NCI-H1092 treated with DMSO at 0.1 percent for 48 hours (cell line): ENCODE measurements at places on chromosomes 5 and 9.

DNA sequence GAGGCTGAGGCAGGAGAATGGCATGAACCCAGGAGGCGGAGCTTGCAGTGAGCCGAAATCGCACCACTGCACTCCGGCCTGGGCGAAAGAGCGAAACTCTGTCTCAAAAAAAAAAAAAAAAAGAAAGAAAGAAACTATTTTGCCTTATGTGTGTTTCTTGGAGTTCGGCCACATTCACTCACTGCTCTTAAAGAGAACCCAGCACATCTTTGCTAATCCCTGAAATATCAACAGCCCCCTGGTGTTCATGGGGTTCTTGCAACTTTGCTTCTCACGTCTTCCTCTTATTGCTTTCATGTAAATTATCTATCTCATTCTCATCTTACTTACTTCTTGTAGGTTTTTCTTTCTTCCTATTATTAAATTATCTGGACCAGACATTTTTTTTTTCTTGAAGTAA lies 126.3 kb upstream of the ASTN2 start:
- no peak for DNase-seq

DNA sequence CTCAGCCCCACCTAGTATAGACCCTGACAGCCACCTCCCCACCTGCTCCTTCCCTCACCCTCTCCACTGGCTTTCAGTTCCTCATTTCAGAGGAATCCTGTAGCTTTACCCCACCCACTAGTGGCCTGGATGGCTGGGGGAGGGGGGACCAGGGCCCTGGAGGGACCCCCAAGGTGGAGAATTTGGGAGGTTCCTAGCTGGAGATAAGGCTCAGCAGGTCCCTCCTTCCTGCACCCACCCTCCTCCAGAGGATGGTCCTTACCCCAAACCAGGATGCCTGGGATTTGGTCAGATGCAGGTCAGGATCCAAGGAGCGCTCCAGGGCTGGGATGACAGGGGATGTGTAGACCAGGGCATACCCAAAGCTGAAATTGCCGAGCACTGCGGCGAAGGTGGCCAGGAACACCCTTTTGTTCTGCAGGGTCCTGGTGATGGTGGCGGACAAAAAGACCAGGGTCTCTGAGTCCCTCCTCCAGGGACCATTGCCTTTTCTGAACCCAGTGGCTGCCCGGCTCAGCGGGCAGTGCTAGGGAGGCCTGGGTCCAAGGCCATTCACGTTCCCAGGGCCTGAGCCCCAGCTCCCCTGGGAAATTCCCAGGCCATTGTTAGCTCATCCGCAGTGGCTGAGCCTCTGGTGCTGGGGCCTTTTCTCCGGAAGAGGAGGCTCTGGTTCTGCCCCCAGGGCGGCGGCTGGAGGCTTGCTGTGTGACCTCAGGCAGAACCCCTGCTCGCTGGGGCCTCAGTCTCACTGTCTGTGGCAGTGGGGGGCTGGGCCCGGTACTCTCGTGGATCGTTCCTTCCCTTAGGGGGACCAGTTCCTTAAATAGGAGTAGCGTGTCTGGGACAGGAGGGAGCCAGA lies 678 bp downstream of the SLC2A6 start:
- no peak for DNase-seq

GRCh38 chr5:75524591-75524990 lies 12.9 kb downstream of the POLK start:
- DNase-seq: no peak

GRCh38 chr9:136372561-136373299 lies 739 bp downstream of the CARD9 start:
- DNase-seq: no peak

DNA sequence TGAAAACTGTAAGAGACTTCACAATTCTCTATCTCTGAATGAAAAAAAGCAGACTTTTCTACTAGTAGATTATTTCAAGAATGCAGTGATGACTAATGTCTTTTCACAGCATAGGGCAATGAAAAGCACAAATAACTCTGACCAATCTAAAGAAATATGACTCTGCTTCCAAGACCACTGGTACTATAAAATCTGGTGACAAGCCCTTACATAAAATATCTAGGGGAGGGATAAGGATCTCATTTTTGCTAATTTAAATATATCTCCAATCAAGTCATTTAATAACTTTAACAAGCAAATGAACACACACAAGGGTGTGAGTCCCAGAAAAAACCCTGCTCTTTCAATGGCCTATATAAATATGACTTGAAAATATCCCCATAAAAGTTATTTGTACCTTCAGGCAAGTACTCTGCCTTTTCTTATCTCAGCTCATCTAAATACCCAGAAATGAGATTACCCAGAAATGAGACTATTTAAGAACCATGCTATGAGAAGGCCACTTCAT lies 105.2 kb downstream of the GNAQ start:
- DNase-seq: no peak

- no peak for DNase-seq
These were observed 1.8 kb upstream of the ADCY2 start for GRCh38 chr5:7393921-7394799.

- DNase-seq: no peak
These were observed 440.9 kb downstream of the ENC1 start for GRCh38 chr5:74199436-74200210.

DNA sequence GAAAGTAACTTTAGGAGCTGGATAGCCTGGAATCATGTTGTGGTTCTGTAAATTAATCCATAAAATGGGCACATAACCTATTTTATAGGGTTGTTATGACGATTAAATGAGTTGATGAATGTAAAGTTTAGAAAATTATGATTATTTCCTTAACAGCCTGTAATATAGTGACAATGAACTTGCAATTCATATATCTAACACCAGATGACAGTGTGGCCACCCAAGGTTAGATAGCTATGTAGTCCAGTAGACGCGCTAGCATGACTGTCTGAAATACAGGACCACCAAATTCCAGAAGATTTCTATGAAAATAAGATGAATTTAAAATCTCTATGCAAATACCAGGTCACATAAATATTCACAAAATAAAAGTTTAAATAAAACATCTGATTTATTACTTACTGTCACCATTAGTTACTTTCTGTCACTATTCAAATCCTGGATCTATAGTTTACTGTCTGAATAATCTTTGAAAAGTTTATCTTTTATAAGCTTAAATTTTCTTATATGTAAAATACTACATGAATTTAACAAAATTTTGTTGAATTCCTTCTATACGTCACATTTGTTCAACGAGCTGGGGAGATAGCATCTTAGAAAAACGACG lies 26.1 kb upstream of the MACIR start:
- DNase-seq: peak; percentile 9

- no peak for DNase-seq
These were observed 180.7 kb downstream of the AP3B1 start for GRCh38 chr5:78113689-78114264.

- DNase-seq: no peak
These were observed 10.0 kb downstream of the PALM2AKAP2 start for GRCh38 chr9:109789971-109790370.

- no peak for DNase-seq
These were observed 76.5 kb upstream of the PJA2 start for GRCh38 chr5:109486200-109486804.

GRCh38 chr5:73558950-73559349 lies 6.5 kb downstream of the ANKRA2 start:
- no peak for DNase-seq

GRCh38 chr9:216866-217265 lies 2.2 kb downstream of the DOCK8 start:
- no peak for DNase-seq

- no peak for DNase-seq
These were observed 267.3 kb downstream of the MLLT3 start for GRCh38 chr9:20355022-20355421.

DNA sequence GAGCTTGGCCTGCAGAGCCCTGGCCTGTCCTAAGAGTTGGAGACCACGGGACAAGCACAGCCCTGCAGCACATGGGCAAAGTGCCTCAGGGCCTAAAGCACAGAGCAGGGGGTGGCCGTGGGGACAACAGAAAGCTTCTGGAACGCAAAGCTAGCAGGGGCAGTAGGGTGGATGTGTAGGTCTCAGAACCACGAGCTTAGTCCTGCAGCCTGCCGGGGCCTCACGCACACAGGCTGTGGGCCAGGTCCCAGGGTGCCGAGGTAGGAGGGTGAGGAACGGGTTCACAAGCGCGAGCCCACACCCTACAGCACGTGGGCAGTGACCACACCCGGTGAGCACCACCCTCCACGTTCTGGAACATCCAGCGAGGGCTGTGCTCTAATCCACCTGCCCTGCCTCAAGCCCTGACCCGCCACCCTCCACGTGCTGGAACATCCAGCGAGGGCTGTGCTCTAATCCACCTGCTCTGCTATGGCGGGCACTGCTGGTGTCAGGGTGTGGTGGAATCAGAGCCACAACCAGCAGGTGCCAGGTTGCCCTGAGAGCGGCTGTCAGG lies 9.3 kb downstream of the CLPTM1L start:
- DNase-seq: no peak

GRCh38 chr9:4228606-4229005 lies 71.3 kb downstream of the GLIS3 start:
- DNase-seq: no peak

- no peak for DNase-seq
These were observed 15.2 kb downstream of the EXD3 start for GRCh38 chr9:137407590-137408300.

GRCh38 chr5:36531401-36531800 lies 75.0 kb upstream of the SLC1A3 start:
- DNase-seq: no peak

GRCh38 chr5:53893626-53894025 lies 333.2 kb downstream of the NDUFS4 start:
- DNase-seq: no peak

DNA sequence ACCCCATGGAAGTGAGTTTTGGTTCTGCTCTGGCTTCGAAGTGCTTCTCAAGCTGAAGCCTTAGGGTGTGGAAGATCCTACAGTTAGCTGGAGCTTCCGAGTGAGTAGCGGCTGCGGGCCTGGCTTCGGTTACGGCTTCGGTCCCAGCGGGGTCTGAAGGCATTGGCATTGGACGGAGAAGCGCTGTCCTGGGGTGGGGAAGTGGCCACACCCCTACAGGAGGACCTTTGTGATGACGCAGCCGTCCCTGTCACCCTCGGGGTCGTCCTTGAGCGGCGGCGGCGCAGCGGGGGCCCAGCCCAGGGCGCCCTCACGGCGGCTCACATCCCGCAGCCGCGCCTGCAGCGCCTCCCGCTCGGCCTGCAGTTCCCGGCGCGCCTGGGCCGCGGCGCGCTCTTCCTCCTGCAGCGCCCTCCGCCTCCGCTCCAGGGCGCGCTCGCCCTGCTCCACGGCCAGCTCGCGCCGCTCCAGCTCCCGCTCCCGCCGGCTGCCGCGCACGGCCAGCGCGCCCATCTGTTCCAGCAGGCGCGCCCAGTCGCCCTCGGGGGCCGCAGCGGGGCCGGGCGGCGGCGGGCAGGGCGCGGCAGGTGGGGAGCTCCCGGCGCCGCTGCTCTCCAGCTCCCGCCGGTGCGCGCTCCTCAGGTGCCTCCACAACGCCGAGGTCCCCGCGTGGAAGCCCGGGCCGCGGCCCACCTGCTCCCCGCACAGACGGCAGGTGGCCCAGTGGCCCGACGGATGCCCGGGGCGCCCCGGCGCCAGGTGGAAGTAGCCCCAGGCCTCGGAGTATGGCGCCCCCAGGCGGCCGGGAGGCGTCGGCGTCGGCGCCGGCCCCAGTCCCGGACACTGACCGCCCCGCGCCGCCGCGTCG lies 9.9 kb downstream of the ZBED3 start:
- DNase-seq: no peak

DNA sequence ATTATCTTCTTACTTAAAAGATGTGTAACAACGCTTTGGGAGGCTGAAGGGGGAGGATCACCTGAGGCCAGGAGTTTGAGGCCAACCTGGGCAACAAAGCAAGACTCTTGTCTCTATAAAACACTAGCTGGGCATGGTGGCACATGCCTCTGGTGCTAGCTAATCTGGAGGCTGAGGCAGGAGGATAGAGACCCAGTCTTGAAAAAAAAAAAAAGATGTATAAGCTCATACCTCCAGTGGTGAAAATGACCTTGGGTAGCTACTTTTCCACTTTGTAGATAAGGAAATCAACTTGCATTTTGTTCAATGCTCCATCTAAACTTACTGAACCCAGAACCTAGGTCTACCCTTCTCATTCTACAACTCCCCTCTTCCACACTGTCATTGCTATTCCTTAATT lies 16.6 kb downstream of the ARRDC3 start:
- no peak for DNase-seq

DNA sequence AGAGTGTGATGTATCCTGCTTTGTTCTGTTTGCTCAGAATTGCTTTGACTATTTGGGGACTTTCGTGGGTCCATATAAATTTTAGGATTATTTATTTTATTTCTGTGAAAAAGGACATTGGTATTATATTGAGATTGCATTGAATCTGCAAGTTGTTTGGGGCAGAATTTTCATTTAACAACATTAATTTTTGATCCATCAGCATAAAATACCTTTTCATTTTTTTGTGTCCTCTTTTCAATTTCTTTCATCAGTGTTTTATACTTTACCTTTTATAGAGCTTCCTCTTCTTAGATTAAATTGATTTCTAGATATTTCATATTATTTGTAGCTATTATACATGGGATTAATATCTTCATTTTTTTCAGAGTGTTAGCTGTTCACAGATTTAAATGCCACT lies 40.8 kb upstream of the FBXL7 start:
- no peak for DNase-seq

DNA sequence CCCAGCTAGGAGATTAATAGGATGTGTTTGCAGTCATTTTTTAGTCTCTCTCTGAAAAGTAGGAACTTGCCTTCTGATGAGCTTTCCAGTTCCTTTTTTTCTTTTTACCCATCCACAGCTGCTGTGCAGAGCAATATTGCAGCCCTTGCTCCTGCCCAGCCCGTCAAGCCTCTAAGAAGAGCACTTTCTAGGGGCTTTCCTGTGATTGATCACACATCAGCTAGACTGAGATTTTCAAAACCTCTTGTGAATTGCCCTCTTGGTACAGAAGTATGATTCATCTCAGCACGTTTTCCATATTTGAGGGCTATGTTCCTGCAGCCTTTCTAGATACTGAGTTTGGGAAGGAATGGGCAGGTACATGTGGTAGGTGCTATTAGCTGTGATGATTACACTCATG lies 93.9 kb downstream of the GALNT10 start:
- no peak for DNase-seq

GRCh38 chr5:72470826-72471225 lies 36.4 kb downstream of the ZNF366 start:
- no peak for DNase-seq

DNA sequence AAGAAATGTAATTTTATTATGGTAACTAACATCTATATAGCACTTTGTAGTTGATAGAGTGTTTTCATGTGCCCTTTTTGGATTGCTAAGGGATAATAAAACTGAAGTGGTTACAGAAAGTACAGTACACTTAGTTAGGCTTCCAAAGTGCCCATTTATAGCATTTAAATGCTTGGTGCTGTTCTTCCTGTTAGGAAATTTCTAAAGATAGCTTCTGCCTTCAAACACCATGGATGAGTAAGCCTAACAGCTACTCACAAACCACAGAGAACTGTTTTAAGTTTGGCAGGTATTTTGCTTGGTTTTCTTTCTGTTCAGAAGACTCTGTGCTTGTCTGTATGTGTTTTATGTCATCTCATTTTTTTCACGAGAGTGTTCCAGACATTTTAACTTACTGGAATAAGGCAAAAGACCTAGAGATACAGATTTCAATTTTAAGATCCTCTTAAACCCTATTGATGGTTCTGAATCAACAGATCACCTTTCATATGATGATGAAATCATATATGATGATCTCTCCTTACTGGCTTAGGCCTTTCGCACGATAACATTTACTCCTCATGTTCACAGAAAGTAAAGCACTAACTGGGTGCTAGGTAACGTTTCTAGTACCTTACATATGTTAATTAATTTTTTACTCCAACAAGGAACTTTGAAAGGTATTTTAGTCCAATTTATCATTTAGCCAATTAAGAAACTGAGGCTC lies 4.4 kb downstream of the RIMOC1 start:
- no peak for DNase-seq
